ENCODE measurements at places on chromosomes 16 and 17. TPM values are rescaled to one million over a fixed set of nuclear protein-coding genes. Genes with fewer than 3 reads are reported as not detected.

C16orf92 gene
- total RNA-seq: not detected

ATP2C2 gene
- not detected for total RNA-seq

ASPSCR1 gene
- 36.4 TPM for total RNA-seq

GP2 gene
- total RNA-seq: not detected

GRCh38 chr17:14094676-14095601 is 25.6 kb downstream of the COX10 start:
- DNase-seq: no peak

DNA sequence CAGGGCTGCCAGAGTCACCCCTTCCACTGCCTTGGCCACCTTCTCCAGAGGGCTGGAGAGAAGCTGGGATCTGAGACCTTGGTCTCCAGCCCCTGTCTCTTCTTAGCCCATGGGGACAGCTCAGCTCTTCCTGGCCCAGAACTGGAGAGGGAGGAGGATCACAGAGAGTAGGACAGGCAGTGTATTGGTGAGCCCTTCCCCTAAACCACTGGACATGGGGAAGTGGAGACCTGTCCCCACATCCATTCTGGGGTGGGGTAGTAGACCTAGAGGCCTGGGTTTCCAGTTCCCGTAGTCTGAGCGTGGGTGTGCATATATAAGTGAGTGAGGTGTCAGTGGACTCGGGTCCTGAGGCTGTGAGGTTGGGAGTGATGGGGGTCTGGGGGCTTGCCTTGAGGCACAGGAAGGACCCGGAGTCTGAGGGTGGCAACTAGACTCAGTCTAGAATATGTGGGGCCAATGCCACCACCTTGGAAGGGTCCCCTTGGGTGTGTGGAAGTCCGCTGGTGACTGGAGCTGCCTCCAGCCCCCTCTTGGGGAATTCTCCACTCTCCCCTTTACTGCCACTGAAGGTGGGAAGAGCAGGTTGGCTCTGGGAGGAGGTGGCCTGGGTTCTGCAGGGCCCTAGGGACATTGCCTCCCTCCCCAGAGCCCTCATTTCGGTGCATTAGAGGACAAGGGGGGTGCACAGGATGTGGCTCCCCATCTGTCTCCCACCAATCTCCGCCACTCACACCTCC is 19.9 kb downstream of the GJD3 start:
- DNase-seq: no peak

- peak; percentile 72 for DNase-seq
Observed at GRCh38 chr16:81403601-81404391, 40.8 kb upstream of the CMIP start.

DNA sequence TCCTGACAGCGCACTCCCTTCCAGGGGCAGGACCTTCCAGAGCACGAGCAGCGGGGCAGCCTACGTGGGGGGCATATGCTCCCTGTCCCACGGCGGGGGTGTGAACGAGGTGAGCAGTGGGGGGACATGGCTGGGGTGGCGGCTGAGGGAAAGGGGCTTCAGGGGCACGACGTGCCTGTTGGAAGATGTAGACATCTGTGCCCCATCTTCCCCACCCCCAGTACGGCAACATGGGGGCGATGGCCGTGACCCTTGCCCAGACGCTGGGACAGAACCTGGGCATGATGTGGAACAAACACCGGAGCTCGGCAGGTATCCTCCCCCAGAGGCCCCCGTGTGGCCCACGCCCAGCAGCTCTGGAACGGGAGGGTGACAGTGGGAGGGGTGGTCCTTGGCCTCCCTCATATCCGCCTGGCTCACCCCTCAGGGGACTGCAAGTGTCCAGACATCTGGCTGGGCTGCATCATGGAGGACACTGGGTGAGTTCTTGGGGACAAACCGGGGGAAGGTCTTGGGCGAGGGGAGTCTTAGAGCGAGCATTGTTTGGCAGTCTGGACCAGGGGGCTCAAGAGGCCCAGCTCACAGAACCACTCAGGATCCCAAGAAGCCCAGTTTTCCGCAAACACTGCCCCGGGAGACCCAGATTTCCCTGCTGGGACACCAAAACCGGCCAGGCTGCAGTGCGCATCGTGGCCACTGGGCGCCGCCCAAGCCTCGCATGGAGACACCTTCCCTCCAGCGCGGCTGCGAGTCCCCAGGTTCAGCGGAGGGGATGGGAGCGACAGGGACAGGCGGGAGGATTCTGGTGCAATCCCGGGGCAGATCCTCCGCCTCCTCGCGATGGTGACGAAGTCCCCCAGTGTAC is 15.7 kb downstream of the ADAM11 start:
- peak; percentile 78 for DNase-seq

GRCh38 chr17:60941571-60941970 is 263.9 kb downstream of the BCAS3 start:
- no peak for DNase-seq

- DNase-seq: no peak
Observed at GRCh38 chr16:75188832-75189477, 18.0 kb downstream of the CTRB2 start.

DNA sequence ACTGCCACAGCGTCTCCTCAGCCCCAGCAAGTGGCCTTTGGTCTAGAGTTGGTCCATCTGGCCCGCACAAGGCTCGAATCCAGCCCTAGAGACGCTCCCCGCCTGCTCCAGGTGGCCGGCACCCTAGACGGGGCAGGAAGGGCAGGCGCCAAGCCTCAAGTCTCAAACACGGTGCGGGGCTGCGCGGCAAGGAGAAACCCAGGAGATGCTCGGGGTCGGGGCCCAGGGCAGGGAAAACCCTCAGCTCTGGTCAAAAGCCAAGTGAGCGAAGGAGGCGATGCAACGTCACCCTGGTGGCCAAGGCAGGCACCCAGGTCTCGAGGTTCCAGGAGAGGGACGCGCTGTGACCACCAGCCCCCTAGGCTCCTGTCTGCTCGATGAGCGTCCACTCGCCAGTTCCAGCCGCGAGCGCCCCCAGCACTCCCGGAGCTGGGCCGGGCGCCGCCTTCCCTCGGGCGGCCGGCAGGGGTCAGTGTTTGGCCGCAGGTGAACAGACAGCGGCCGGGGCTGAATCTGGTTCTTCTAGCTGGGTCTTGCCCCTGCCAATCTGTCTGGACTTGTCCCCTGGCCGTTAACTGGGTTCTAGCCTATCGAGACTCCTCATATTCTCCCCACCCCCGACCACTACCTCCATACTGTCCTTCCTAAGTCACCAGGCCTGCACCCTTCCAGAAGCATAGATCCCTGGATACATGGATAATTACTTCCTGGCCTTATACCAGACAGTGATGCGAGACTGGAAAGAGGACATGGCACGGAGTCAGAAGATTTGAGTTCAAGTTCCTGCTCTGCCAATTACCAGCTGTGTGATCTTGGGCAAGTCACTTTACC is 44.0 kb downstream of the PRAC1 start:
- peak; percentile 77 for DNase-seq

AATK gene
- total RNA-seq: 1.9 TPM

DNA sequence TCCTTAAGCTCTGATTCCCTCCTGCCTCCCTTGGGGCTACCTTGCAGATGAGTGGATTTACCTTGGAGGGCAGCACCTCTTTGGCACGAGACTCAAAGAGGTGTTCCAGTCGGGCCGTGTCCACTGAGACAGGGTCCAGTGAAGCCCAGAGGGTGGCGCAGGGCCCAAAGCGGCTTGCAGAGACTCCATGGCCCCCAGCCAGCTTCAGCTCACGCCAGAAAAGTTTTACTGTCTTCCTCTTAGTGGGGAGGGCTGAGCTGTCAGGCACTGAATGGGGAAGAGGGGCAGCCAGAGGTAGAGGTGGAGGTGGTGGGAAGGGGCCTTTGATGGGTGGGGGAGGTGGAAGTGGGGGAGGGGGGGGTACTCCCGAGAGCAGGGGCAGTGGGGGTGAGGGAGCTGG is 6.7 kb downstream of the TMEM208 start:
- no peak for DNase-seq

GRCh38 chr17:19359856-19360255 is 2.7 kb downstream of the B9D1 start:
- DNase-seq: no peak

GRCh38 chr17:57604771-57605674 is 140.1 kb downstream of the CCDC182 start:
- peak; percentile 29 for DNase-seq

- DNase-seq: peak; percentile 98
Observed at GRCh38 chr17:43388359-43389045, 10.3 kb upstream of the ARL4D start.

GPATCH8 gene
- 88.5 TPM for total RNA-seq

DNA sequence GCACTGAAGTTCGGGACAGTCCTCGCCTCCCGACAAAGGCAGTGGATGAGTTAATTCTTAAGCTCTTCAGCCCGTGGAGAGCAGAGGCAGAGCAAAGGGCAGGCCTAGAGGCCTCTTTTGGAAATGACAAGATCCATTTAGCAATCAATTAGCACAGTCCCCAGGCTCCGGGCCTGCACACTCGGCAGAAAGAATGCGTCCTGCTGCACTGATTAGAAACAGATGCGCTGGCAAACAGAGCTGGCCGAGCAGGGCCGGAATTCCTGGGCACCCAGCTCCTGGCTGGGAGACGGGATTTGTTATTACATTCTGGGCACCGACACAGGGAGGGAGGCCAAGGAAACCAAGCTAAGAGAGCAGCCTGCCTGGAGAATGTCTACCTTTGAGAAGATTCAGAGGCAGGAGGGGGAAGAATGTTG is 162.9 kb downstream of the COPRS start:
- no peak for DNase-seq

CDT1 gene
- total RNA-seq: 2.3 TPM

DNA sequence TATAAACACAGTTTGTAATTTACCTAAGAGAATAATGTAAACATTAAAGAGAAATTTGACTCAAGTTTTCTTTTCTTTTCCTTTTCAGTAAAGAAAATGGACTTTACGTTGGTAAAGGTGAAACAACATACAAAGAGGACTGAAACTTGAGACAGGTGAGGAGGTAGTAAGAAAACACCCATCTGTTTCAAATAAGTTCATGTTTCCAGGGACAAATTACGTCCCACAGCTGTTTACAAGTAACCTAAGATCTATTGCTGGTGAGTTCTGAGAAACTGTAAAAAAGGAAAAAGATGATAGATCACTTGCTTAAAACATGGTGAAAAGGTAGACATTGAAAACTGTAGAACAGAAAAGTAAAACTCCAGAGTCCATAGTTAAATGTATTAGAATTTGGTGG is 4.8 kb upstream of the ABCA5 start:
- DNase-seq: no peak

DNA sequence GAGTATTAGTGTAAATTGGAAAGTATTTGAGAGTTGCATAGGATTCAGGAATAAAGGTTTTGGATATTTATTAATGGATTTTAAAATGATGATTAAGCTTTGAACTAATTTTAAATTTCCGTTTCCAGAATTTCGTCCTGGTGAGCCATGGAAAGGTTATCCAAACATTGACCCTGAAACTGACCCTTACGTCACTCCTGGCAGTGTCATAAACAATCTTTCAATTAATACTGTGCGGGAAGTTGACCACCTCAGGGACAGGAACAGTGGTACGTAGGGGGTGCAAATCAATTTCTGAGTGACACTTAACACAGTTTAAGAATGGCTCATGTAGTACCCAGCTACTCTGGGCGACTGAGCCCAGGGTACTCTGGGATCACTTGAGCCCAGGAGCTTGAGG is 29.1 kb upstream of the SLC5A11 start:
- no peak for DNase-seq

MPV17L gene
- not detected for total RNA-seq

CRYBA1 gene
- total RNA-seq: not detected

GRCh38 chr17:79937391-79938335 is 98.0 kb downstream of the TBC1D16 start:
- DNase-seq: no peak

- DNase-seq: peak; percentile 25
Observed at GRCh38 chr16:15765880-15766279, 90.9 kb downstream of the MYH11 start.

DNA sequence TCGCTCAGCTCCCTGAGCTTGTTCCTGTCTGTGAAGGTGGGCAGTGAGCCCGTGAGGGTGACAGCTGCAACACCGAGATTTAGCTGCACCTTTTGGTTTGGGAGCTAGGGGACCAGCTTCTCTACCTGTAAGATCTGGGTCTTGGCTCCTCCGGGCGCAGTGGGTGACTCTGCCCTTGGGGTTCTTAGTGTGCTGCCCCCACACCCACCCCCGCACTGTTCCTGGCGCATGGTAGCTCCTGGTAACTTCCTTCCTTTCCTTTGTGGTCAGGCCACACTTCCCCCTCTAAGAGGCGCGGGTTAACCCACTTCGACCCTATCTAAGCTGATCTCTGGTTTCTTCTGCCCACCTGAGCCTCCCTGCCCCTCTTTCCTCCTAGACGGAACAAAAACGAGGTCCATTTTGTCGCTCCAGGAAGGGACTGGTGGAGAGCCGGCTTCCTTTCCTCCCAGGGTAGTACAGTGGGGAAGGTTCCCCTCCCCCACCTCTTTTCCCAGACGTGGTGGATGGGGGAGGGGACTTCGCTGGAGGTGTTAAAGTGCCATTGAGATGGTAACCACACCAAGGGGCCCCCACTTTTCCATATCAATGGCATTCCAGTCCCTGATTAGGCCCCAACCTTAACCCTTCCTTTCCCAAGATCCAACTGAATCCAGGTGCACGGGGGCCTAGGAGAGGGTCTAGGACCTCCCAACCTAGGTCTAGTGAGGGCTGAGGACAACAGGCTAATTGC is 4.6 kb upstream of the CLDN9 start:
- no peak for DNase-seq

DNA sequence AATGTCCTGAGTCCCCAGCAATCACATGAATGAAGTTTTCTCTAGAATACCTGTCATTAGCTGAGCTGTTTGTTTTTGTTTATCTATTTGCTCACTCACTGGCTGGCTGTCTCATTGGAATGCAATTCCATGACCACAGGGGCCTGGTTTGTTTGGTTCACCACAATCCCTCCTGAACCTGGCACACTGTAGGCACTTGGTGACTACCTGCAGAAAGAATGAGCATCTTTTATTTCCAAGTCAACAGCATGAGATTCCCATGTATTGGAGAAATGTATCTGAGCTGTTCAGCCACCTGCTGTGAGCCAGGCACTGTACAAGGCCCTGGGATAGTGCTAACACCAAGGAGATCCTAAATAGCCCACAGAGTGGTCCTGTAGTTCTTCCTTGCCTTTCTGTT is 345.1 kb downstream of the XYLT1 start:
- no peak for DNase-seq

SHCBP1 gene
- total RNA-seq: 1.1 TPM

GRCh38 chr17:28047806-28048205 is 5.3 kb downstream of the NLK start:
- DNase-seq: no peak

GRCh38 chr17:39640591-39641031 is 3.7 kb downstream of the STARD3 start:
- DNase-seq: no peak

DNA sequence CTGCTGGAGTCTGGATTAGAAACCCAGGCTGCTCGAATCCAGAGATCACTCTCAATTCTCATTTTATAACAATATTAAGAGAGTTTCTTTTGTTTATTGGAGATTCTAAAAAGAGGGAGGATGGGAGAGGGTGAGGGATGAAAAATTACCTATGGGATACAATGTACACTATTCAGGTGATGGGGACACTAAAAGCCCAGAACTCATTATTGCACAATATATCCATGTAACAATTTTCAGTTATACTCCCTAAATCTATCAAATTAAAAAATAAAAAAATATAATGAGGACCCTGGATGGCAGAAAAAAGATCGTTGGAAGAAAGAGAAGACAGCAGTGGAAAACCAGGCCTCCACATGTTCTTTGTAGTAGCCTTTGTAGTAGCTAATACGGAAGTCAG is 100.8 kb downstream of the CNTNAP4 start:
- DNase-seq: no peak

- no peak for DNase-seq
Observed at GRCh38 chr16:19822533-19822932, 62.1 kb downstream of the GPRC5B start.

CLDN9 gene
- not detected for total RNA-seq

- DNase-seq: no peak
Observed at GRCh38 chr17:58273453-58274104, 7.2 kb downstream of the MPO start.

FBRS gene
- 170 TPM for total RNA-seq

Measured in naive thymus-derived CD4-positive, alpha-beta T cell (primary cell).